ENCODE measurements at places on chromosomes 4 and X.

GRCh38 chr4:139625482-139625881 lies 40.1 kb upstream of the MGST2 start:
- DNase-seq = no peak

GRCh38 chrX:102714994-102715393 lies 2.7 kb downstream of the GPRASP2 start:
- DNase-seq = no peak

GRCh38 chrX:12961196-12961718 lies 13.7 kb upstream of the TMSB4X start:
- no peak for DNase-seq

DNA sequence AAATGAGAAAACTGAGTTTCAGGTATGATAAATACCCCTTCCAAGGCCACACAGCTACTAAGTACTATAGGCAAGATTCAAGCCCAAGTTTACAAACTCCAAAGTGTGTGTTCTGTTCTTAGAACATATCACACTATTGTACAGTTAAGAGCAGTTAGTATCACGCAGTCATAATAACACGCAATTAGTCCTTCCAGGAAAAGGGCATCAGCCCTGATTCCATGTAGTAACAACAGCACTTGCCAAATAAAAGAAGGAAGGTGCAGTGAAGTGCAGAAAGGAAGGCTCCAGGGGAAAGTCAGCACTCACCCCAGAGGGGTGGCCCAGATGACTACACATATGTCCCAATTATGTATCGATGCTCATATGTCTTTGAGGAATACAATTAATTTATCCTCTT lies 4.4 kb downstream of the TASL start:
- DNase-seq = no peak

GRCh38 chr4:87365348-87365747 lies 25.6 kb downstream of the HSD17B11 start:
- DNase-seq = no peak

- DNase-seq = no peak
These were observed 21.8 kb downstream of the KIAA1210 start for GRCh38 chrX:119105826-119106225.

- no peak for DNase-seq
These were observed 131.7 kb downstream of the EPHA5 start for GRCh38 chr4:65538571-65538970.

DNA sequence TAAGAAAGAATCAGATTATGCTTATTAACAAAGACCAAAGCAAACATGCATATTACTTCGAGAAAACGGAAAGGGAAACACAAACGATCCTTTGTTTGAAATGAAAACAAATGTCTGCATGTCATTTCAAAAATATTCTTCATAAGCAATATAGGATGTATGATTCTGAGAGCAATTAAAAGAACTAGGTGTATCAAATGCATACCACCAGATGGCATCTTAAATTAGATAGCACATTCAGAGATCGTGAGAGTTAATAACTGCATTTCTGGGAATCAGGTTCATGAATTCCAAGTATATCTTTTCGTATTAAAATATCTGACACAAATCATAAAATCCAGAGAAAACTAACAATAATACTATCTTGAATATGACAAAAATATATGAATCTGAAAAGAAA lies 159.5 kb downstream of the PPP3CA start:
- no peak for DNase-seq

DNA sequence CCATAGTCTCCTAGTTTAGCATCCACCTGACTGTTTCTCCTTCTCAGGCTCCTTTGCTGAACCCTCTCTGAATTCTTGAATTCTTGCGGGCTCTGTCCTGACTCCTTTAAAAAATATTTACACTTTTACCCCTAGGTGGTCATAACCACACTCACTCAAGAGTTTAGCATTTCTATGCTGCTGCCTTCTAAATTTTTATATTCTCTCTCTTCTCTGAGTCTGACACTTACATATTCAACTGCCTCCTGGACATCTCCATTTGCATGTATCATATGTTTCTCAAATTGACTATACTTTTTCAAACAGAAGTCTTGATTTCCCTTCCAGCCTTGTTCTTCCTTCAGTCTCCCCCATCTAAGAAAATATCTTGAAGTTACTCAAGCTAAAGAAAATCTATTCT lies 31.6 kb downstream of the ARL9 start:
- DNase-seq = no peak

GRCh38 chr4:36111172-36111571 lies 133.1 kb downstream of the ARAP2 start:
- no peak for DNase-seq

DNA sequence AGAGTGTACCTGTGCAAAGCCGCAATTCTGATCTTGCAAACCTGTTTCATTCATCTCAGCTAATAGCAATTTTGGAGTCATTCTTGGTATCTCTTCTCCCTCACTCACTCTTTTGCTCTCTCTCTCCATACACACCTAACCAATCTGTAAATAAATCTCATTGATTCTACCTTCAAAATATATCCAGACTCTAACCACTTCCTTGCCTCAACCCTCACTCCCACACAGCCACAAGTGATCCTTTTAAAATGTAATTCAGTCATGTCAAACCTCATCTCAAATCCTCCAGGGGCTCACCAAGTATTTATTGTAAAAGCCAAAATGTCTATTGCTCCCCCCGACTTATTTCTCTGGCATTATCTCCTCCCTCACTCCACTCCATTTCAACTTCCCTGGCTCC lies 51.7 kb upstream of the SLC10A4 start:
- no peak for DNase-seq

DNA sequence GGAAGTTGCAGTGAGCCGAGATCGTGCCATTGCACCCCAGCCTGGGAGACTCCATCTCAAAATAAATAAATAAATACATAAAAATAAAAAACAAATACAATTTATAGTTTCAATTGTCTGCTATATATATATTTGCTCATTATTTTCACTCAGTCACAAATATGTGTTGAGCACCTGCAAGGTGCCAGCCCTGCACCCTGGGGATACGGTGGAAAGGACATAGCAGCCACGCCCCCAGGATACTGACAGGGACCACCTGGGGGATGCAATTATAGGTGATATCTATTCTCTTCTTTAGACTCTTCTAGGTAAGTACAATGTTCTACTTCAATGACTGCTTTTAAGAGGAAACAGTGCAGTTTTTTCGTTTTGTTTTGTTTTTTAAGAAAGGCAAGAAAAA lies 85.0 kb downstream of the JAKMIP1 start:
- DNase-seq = no peak

DNA sequence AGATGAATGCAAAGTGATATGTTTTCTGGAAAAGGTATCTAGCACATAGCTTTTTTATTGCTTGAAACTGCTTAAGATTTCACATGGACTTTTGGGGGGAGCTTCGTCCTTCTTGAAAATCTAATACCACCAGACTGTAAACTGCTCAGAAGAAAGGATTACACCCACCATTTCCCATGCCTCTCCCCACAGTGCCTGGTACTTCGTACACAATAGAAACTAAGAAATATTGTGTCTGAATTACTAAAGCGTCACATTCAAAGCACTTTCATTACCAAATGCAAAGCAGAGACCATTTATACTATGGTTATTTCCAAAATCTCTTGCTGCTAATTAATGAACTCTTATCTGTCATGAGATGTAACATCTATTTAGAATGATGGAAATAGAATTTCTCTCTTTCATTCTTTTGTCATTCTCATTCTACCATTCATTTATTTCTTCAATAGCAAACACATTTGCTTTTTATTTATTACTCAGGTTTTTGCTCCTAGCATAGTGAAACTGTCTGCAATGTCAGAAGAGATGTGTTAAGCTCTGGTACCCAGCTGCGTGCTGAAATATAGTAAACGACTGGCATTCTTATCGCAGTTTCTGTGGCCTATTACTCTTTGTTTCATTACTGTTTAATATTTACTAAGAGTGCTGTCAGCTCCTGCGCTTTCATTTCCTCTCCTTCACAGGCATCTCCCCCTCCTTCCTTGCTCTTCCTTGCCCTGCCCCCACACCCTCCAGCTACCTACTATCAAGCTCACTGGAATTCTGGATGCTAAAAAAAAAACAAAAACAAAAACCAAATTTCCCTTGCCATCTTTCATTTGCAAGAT lies 51.4 kb upstream of the RAPGEF2 start:
- no peak for DNase-seq

DNA sequence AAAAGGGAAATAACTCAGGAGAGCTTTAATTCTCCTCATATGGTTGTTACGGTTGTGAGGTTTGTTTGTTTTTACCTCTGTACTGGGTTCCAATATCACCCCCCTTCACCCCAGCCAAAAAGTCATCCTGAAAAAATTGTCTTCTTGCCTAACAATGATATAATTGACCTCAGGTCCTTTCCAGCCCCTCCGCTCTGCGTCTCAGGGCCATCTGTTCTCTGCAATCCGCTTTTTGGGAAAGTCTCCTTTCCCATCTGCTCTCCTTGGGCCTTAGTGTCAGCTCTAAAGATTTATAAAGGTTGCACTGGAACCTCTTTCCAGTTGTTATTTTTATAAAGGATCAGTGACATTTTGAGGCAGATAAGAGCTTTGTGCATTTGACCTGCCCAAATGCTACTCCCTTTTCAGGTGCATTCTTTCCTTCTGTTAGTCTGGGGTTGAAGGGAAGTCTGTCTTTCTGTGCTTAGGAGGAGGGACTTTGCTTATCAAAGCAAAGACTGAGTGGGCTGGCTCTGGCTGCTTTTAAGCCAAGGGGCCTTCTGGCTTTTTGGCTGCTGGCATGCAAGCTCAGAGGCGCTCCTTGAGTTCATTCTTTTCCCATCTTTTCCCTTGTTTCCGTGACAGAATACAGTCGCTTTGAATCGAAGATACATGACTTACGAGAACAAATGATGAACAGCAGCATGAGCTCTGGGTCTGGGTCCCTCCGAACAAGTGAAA lies 34.1 kb downstream of the DLG3 start:
- DNase-seq = no peak

DNA sequence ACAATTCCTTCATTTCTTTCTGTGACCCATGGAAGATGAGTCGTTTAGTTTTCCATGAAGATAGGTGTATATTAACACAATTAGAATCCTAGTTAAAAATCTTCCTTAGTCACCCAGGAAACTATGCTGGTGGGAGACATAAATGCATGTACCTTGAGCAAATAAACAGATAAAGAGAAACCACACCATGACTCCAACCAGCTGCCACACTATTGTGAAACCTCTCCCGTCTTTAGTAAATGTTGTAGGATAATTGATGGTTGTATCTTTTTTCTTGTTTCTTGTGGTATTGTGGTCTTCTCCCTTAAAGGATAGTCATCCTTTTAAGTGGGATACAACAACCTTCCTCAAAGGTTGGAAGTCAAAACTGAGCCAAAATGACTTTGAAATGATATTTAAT lies 103.8 kb upstream of the LEF1 start:
- no peak for DNase-seq

DNA sequence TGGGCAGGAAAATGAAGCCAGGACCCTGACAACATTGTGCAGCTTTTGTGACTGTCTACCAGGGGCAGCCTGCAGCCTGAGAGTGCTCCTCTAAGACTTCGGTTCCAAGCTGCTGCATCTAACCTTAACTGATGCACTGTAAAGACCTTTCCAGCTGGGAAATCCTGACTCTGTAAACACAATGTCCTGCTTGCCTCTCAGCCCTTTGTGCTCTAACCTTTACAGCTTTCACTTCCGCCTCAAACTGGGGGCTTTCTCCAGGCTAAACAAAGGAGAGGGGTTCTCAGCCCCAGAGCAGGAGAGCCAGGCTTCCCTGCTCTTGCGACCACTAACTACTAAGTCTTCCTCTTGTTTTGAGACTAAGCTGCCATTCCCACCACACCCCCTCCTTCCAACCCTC lies 19.3 kb upstream of the RASL11B start:
- DNase-seq = no peak

DNA sequence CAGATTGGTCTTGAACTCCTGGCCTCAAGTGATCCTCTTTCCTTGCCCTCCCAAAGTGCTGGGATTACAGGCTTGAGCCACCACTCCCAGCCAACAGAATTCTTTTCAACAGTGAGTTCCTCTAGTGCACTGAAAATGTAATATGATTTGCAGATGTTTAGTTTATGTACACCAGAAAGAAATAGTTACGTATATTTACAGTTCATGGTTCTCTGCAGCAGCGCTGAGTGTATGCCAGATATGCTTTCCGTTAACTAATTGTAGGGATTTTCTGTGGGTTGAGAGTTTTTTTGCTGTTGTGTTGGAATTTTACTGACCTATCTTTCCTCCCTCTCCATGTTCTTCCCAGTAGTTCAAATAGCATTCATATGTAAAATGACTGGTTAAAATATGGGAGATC lies 44.0 kb downstream of the GAB1 start:
- no peak for DNase-seq

DNA sequence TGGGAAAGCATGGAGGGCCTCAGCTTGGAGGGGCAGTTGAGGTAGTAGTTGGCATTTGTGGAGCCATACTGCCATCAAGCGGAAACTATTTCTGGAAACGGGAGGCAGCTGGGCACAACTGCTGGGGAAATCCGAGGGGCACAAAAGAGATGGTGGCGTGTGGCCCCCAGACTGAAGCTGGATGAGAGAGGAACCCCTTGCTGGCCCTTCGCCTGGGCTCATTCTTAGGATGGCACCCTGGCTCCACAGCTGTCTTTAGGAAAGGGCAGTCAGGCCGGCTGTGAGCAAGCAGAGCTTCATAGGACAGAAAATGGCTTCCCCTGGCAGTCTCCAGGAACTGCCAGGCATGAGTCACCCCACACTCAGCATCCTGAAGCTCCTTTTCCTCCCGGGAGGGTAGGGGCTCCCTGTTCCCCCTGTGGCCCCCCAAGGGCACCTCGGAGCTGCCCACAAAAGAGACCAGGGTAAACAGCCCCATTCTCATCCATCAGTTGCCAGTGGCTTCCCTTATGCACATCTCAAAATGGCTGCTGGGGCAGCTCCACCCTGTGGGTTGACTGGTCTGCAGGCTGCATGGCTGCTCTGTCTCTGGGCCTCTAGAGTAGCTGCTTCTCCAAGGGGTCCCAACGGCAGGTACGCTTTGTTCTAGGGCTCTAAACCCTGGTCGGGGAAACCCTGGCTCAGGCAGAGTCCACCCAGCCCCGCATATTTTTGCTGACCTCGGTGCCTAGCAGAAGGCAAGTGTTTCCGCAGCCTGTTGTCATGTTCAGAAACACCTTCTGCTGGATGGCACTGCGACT lies 64.7 kb downstream of the NBDY start:
- DNase-seq = no peak

DNA sequence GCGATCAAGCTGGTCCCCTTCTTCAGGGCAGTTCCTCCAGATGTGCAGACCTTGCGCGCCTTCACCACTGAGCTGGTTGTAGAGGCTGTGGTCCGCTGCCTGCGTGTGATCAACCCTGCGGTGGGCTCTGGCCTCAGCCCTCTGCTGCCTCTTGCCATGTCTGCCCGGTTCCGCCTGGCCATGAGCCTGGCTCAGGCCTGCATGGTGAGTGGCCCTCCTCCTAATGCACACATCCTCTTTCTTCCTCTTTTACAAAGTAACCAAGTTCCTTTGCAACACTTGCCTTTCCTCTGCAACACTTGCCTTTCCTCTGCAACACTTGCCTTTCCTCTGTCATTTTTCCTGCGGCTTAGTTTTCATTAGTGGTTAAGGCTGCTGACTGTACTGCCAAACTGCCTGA lies 1.8 kb downstream of the CCDC22 start:
- DNase-seq = no peak

DNA sequence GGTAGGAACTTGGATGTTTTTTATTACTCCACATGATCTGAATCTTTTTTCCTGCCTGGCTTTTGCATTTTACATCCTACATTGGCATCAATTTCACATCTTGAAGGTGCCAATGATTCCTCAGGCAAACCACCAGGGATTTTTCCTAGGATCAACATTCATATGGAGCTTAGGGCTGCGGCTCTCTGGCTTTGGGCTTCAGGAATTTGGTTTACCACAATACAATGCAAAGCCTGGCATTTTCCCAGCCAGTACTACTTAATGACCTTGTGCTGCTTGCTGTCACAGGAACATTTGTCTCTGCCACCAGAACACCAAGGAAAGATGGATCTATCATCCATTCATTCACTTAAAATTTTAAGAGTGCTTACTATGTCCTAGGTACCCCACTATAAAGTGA lies 180.7 kb downstream of the PDGFC start:
- DNase-seq = no peak
